ENCODE measurements at places on chromosomes 13 and 19.

- DNase-seq, result no peak
Measured at GRCh38 chr19:33389421-33390100, 16.1 kb downstream of the CEBPG start.

DNA sequence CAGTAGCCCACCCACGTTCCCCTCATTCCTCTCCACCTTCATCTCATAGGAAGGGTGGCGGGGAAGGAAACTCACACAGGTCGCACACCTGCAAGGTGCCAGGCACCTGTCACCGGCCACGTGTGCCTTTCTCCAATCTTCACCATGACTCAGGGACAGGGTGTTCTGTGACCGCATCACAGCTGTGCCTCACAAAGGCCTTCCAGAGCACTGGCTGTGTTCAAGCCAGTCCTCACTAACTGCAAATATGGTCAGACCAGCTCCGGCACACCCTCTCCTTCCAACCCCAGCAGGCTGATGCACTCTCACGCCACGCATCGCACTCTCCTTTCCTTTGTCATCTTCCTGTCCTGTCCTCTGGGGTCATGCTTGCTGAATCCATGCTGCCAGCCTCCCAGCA, 415.9 kb downstream of the IRS2 start:
- DNase-seq, result no peak

DNA sequence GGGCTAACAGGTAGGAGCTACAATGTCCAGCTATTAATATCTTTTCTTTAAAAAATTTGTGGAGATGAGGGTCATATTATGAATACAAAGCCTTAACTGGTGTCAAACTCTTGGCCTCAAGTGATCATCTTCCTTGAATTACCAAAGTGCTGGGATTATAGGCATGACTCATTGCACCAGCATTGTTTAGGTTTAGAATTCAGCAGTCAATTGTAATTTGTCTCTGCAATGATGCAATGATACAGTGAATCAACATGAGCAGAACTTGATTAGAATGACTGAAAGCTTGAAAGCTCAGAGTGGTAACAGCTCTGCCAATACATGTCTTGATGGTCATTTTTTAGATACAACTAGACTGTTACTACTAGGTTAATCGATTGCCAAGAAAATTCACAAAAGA, 752.8 kb upstream of the MIR17HG start:
- DNase-seq, result no peak

GRCh38 chr13:95677564-95678266, 776 bp downstream of the DNAJC3 start:
- peak; percentile 45 for DNase-seq

GRCh38 chr19:4557144-4557970, 2.1 kb downstream of the SEMA6B start:
- DNase-seq, result no peak

Data from uterus (tissue), 4 donors.